ENCODE measurements at places on chromosomes 2 and 18.

DNA sequence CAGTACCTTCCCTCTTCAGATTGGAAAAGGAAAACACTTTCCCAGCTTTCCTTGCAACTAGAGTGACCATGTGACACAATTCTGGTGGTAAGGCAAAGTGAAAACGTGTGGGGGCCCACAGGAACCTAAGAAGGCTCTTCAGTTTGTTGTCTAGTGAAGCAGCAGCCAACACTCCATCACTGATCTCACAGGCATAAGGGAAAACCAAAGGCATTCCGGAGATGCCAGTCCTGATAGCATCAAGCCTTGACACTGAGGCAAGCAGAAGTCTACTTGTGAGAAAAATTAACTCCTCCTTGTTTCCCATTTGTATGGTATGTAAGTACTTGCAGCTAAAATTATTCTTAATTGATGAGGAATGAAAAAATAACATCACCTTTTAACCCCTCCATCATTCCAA is 88.3 kb downstream of the ETAA1 start:
- no peak for DNase-seq
- no peaks in the 10 kb centered on the region for H3K4me1 ChIP-seq

- H3K4me3 ChIP-seq: no peak overlapping the region
- no peak overlapping the region for H3K27ac ChIP-seq
- no peaks in the 10 kb centered on the region for H3K27me3 ChIP-seq
- H3K4me1 ChIP-seq: peaks cover 6% of the 10 kb centered on the region
- peak; percentile 14 for DNase-seq
These were observed 54.6 kb downstream of the LANCL1 start for GRCh38 chr2:210421916-210422315.

- peak within 1 kb of the TSS; percentile 98 for H3K27ac ChIP-seq
- peaks cover 22% of the 10 kb centered on the region for H3K4me1 ChIP-seq
- no peaks in the 10 kb centered on the region for H3K27me3 ChIP-seq
These were observed at the start of gene SEPTIN2 for GRCh38 chr2:241315879-241316631. Gene SEPTIN2, plus strand, starts transcription at chr2:241315925. Its CDS starts 8,308 bp downstream, at chr2:241324233.

- H3K4me3 ChIP-seq: no peak overlapping the region
- H3K36me3 ChIP-seq: no peaks in the 10 kb centered on the region
- H3K27me3 ChIP-seq: no peaks in the 10 kb centered on the region
- H3K27ac ChIP-seq: no peak overlapping the region
- H3K4me1 ChIP-seq: peaks cover 30% of the 10 kb centered on the region
- peak; percentile 69 for DNase-seq
These were observed 748.7 kb downstream of the BCL11A start for GRCh38 chr2:59804732-59805131.

DNA sequence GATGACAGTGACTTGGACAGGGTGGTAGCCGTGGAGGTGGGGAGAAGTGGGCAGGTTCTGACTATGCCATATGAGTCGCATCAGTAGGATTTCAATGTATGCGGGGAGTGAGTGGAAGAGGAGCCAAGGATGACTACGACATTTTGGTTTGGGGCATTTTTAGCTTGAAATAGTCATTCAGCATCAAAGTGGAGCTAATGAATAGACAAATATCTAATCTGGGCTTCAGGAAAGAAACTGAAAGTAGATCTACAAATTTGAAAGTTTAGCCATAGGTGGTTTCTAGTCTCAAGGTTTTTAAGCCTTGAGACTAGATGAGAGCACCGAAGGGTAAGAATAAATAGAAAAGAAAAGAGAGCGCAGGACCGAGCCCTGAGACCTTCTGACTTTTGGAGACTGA is 58.3 kb downstream of the FEZ2 start:
- DNase-seq: no peak
- no peaks in the 10 kb centered on the region for H3K4me1 ChIP-seq
- no peak overlapping the region for H3K4me3 ChIP-seq
- no peaks in the 10 kb centered on the region for H3K27me3 ChIP-seq
- H3K36me3 ChIP-seq: no peaks in the 10 kb centered on the region
- H3K27ac ChIP-seq: no peak overlapping the region

DNA sequence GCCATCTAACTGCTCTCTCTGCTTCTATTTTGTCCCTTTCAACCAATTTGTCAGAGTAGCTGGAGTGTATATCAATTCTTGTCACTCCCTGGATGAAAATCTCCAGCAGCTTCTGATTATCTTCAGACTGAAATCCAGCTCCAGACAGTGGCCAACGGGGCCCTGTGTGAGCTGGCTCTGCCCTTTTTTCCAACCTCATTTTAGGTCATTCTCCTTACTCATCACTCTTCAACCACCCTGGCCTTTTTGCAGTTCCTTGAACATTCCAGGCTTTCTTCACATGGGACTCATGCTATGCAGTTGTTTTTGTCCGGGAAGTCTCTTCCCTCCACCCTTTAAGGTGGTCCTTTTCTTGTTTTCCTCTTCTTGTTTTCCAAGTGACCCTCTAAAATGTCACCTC is 15.4 kb upstream of the FAP start:
- H3K27me3 ChIP-seq: no peaks in the 10 kb centered on the region
- no peak for DNase-seq
- no peak overlapping the region for H3K27ac ChIP-seq
- H3K4me3 ChIP-seq: no peak overlapping the region
- H3K4me1 ChIP-seq: no peaks in the 10 kb centered on the region

GRCh38 chr2:225497166-225497565 is 97.7 kb downstream of the NYAP2 start:
- H3K27ac ChIP-seq: no peak overlapping the region
- H3K27me3 ChIP-seq: no peaks in the 10 kb centered on the region
- no peaks in the 10 kb centered on the region for H3K36me3 ChIP-seq
- DNase-seq: no peak
- H3K4me1 ChIP-seq: no peaks in the 10 kb centered on the region
- H3K4me3 ChIP-seq: no peak overlapping the region

DNA sequence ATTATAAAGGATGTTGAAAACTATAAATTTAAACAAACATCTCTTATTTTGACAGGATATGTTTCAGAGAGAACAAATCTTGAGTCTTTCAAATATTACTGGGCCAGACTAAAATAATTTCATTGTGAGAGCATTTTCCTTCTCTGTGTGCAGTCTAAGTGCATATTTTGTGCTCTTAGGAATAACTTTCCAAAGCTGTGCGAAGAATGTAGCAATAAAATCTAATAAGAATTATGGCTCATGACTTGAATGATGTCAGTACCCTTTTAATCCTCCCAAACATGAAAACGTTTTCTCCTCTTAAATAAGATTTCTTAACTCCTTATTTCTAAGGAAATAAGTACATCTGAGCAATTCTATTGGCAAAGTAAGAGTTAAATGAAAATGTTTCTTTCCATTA is 76.2 kb upstream of the EFEMP1 start:
- H3K36me3 ChIP-seq: no peaks in the 10 kb centered on the region
- no peak for DNase-seq
- H3K4me3 ChIP-seq: no peak overlapping the region
- H3K27me3 ChIP-seq: peaks cover 7% of the 10 kb centered on the region
- no peaks in the 10 kb centered on the region for H3K4me1 ChIP-seq

- H3K4me3 ChIP-seq: no peak overlapping the region
- no peaks in the 10 kb centered on the region for H3K36me3 ChIP-seq
- peaks cover 7% of the 10 kb centered on the region for H3K4me1 ChIP-seq
- peak; percentile 24 for DNase-seq
- H3K27me3 ChIP-seq: no peaks in the 10 kb centered on the region
- no peak overlapping the region for H3K27ac ChIP-seq
These were observed 178.7 kb downstream of the EN1 start for GRCh38 chr2:118668431-118669424.

- H3K27me3 ChIP-seq: no peaks in the 10 kb centered on the region
- H3K27ac ChIP-seq: no peak overlapping the region
- no peaks in the 10 kb centered on the region for H3K36me3 ChIP-seq
- H3K4me1 ChIP-seq: peaks cover 22% of the 10 kb centered on the region
- no peak overlapping the region for H3K4me3 ChIP-seq
These were observed 56.8 kb downstream of the SOX11 start for GRCh38 chr2:5748946-5749345.

DNA sequence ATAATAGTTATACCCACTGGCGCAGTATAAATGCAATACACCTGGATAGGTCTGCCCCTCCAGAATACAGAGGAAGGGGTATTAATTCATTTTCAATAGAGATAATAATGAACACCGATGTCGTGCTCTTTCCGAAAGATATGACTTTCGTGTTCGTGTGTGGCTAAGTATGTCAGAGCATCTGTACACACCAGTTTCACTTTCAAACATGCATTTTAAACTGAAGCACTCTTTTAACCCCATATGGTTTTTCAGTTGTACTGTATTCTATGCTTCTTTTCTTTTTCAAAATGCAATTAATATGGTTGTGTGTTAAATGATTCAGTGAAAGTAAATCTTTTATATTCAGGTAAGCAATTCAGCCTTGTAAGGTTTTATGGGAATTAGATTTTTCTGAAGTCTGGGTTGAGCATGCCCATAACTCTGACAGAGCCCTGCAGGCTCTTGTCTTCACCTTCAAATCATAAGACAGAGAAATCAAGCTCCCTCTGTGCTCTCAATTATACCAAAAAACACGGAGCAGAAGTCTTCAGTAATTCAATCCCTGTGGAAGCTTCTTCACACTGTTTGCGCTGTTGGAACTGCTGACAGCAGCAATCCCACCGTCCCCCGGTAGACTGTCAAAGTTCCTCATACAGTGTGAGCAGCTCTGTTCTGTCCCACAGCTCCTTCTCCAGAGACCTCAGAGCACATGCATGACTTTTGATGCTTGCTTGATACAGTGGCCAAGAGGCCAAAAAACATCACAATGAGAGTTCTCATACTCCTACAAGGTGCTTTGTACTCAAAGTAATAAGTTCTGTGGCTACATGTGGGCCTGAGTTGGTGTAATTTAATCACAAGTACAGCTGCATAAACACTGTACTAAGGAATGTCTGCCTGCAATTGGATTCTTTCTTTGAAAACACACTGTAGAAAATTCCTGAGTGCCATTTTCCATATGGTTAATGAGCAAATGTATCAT is 186.8 kb downstream of the ZNF521 start:
- no peak for DNase-seq
- peaks cover 22% of the 10 kb centered on the region for H3K4me1 ChIP-seq
- H3K27me3 ChIP-seq: no peaks in the 10 kb centered on the region
- H3K4me3 ChIP-seq: no peak overlapping the region

- no peaks in the 10 kb centered on the region for H3K27me3 ChIP-seq
- H3K27ac ChIP-seq: no peak overlapping the region
- peak; percentile 17 for DNase-seq
- no peaks in the 10 kb centered on the region for H3K4me1 ChIP-seq
- H3K36me3 ChIP-seq: peaks cover 4% of the 10 kb centered on the region
These were observed 128.4 kb downstream of the IKZF2 start for GRCh38 chr2:213022987-213023386.

DNA sequence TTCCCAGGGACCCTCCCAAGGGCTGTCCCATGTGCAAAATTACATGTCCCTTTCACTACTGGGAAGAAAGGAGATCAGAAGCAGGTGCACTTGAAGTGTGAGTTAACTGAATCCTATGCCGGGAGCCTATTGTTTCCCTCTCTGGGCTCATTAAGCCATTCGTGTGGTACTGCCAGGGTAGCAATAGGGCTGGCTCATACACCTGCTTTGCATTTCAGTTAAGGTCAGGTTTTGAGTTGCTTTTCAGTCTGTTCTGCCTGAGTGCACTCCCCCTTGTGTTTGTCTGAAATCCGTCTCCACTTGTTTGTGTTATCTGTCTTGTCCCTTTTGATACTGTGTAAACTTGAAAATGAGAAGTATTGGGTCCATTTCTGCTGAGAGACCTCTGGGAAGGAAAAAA is 1232.6 kb upstream of the NRXN1 start:
- no peak overlapping the region for H3K4me3 ChIP-seq
- no peaks in the 10 kb centered on the region for H3K36me3 ChIP-seq
- no peaks in the 10 kb centered on the region for H3K27me3 ChIP-seq
- DNase-seq: peak; percentile 11

- no peak for DNase-seq
- no peaks in the 10 kb centered on the region for H3K27me3 ChIP-seq
- H3K27ac ChIP-seq: no peak overlapping the region
These were observed 20.5 kb downstream of the RAB11FIP5 start for GRCh38 chr2:73092146-73092783.

DNA sequence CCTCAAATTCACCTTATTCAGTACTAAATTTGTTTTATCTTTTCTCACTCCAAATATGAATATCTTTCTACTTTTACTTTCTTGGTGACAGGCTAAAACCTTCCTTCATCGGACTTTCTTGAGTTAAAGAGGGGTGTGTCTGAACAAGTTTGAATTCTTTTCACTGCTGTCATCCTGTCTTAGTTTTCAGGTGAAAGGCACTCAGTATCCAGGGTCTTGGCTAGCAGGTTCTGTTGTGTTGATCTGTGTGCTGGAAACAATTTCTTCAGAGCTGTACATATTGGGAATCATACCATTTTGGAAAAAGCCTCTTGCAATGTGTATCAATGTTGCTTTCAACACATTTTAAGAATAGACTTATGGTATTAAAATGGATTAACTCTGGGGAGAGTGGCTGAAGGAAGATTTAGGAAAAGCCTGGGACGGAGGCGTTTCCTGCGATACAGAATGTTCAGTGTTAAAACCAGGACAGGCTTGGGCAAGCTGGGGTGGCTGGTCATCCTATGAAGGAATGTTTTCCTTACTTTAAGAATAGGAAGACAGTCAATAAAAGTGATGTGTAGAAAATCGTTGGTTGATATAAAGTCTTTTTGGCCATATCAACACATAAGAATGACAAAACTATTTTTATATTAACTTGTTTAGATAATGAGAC is 350.7 kb upstream of the SPRED2 start:
- no peaks in the 10 kb centered on the region for H3K27me3 ChIP-seq
- no peak overlapping the region for H3K4me3 ChIP-seq
- no peaks in the 10 kb centered on the region for H3K4me1 ChIP-seq
- H3K36me3 ChIP-seq: no peaks in the 10 kb centered on the region
- no peak for DNase-seq
- no peak overlapping the region for H3K27ac ChIP-seq

- no peak overlapping the region for H3K27ac ChIP-seq
- H3K4me1 ChIP-seq: no peaks in the 10 kb centered on the region
- no peak overlapping the region for H3K4me3 ChIP-seq
- no peaks in the 10 kb centered on the region for H3K36me3 ChIP-seq
- H3K27me3 ChIP-seq: no peaks in the 10 kb centered on the region
These were observed 138.7 kb upstream of the ZNF516 start for GRCh38 chr18:76633588-76634269.

DNA sequence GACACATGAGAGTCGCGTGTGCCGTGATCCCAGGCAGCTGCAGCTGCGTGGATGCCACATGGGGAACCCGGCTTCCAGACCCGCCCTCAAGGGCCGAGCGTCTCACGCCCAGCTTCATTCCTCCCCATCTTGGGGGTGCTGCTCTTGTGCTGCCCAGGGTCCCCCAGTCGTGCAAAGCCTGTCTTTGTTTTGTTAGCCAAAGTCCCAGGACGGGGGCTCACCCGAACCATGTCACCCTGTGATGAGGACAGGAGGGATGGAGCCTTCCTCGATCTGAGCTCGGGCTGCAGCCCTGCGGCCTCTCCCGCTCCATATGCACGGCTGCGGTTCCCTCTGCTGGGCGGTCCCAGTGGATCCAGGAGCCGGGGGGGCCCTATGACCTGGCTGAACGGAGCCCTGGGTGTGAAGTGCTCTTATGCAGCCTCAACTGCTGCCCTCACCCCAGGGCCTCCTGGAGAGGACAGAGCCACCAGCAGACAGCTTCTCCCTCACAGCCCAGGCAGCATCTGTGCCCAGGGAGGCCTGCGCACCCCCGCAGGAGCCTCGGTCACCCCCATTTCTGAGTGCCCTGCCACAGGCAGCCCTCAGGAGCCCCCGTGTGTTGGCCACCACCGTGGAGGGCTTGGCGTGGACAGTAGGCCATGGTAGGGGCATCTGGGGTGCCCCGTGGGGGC is 99.0 kb upstream of the CTDP1 start:
- H3K4me1 ChIP-seq: no peaks in the 10 kb centered on the region
- no peak overlapping the region for H3K4me3 ChIP-seq
- no peaks in the 10 kb centered on the region for H3K27me3 ChIP-seq
- H3K27ac ChIP-seq: no peak overlapping the region

- no peak overlapping the region for H3K4me3 ChIP-seq
- no peak for DNase-seq
- H3K36me3 ChIP-seq: no peaks in the 10 kb centered on the region
These were observed 41.9 kb downstream of the CPO start for GRCh38 chr2:206981086-206981674.
